GM03348 (cell line): ENCODE measurements at places on chromosomes 6 and 20.

DNA sequence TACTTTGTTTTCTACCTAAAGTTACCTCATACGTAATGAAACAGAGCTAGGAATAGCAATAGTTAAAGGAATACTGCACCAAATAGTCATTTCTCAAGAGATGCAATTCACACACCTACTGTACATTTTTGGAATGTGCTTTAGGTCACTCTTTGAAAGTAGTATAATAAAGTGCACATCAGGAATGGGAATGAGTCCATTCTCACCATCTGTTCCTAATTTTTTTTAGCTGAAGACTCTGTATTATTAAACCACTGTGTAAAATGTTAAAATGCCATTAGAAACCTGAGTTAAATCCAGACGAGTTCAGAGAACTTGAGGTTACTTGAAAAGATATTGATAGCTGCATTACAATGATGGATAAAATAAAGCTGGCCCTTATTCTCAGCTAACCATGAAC is 51.9 kb upstream of the EPHA7 start:
- no peak for DNase-seq

- no peak for DNase-seq
These were observed 3.7 kb downstream of the GDF5 start for GRCh38 chr20:35434085-35435005.

GRCh38 chr20:32079655-32080109 is 27.6 kb downstream of the HCK start:
- no peak for DNase-seq

DNA sequence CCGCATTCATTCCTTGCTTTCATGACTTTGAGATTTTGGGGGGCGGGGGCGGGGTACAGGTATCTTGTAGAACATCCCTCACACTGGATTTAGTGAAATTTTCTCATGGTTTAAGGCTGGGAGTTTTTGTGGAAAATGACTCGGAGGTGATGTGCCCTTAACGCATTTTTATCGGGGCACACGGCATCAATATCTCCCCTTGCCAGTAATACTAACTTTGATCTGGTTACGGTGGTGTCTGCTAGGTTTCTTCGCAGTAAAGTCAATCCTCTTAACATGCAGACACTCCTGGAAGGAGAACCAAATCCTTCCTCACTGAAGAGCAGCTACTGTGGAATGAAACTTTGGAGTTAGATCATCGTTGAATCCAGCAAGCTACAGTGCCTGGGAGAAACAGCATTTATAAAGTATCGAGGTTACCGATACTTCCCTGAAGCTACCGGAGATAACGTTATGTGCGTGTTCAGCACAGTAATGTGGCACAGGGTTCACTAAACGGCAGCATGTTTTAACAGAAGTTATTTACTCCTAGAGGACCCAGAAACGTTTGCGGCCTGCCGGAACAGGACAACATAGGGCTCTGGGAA is 1.2 kb upstream of the DYNLRB1 start:
- no peak for DNase-seq

- no peak for DNase-seq
These were observed 18.0 kb upstream of the PACSIN1 start for GRCh38 chr6:34447910-34448309.

- DNase-seq, result no peak
These were observed 155.3 kb upstream of the MAFB start for GRCh38 chr20:40844332-40844731.

- no peak for DNase-seq
These were observed 64.3 kb upstream of the BTBD3 start for GRCh38 chr20:11853359-11853758.

GRCh38 chr20:32234135-32234808 is 26.6 kb downstream of the POFUT1 start:
- DNase-seq, result no peak

- no peak for DNase-seq
These were observed 10.6 kb downstream of the FARS2 start for GRCh38 chr6:5271926-5272325.

GRCh38 chr6:53112871-53113270 is 35.8 kb downstream of the GCM1 start:
- DNase-seq, result no peak

DNA sequence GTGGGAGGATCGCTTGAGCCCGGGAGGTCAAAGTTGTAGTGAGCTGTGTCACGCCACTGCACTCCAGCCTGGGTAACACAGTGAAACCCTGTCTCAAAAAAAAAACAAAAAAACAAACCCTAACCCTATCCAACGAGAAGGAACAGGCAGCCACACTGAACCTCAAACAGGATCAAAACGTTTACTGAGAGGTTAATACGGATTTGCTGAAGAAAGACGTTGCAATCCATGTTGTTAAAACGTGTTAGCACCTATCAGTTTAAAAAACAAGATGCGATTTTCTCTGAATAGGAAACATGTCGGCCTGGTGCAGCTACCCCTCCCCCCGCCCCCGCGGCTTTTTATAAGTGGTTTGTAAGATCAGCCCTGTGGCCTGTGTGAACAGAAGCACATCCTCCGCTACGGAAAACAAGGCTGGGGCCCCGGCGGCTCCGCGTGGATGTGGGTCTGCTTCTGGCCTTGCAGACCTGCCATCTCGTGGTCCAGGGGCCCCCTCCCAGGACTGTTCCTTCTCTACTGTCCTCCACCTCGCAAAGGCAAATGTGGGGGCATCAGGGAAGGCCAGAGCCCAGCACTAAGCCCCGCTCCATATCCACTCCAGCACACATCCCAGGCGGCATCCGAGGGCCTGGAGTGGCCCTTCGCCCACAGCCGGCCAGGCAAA is 11.4 kb downstream of the SLC2A4RG start:
- DNase-seq, result no peak

DNA sequence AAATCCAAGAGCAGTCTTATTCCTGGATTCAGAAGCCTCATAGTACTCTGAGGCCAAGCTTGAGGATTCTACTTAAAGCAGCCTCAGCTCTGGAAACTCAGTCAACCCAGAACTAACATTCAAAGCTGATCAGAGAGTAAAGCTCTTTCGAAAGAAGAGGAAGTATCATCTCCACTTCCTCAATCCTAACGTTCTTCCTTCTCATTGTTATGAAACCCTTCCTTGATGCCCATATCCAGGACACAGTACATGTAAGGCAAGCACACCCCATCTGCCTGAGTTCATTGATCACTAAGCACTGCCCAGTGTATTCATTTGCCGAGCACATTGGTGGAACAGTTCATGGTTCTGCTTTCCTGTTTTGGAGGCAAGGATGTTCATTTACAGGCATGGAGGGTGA is at the start of gene IPCEF1:
IPCEF1 (minus strand) TSS at position 114 of the 400 bp plus-strand sequence. CDS start 90,856 bp downstream, outside the sequence.
- DNase-seq, result no peak

DNA sequence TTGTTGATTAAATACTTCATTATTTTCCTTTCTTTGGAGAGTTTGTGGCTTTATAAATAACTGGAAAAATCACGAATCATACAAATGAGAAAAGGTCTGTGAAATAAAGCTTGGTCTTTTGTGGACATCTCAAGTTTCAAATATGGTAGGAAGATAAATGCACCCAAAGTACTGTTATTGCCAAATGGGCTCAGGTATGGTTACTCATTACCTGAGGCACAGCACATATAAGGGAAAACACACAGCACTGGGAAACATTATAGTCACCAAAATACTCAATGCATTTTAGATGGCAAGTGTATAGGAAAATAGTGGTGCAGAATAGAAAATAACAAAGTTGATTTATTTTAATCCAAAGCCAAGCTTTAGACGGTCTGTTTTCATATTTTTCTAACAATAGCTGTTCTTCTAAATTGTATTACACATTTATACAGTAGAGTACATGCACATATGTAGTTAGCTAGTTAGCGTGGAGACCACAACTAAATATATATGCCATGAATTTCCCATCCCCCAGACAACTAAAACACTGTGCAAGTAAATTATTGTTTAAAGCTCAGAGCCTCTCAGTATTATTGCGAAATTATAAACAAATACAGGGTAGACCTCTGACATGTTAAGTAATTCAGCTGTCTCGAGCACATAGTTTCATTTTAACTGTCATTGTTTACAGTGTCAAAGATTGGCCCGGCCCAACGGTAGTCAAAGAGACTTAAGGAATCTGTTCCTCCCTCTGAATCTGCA is 336.0 kb downstream of the SYNE1 start:
- no peak for DNase-seq

- DNase-seq, result peak; percentile 68
These were observed 37.6 kb downstream of the SLC2A10 start for GRCh38 chr20:46746956-46747526.

DNA sequence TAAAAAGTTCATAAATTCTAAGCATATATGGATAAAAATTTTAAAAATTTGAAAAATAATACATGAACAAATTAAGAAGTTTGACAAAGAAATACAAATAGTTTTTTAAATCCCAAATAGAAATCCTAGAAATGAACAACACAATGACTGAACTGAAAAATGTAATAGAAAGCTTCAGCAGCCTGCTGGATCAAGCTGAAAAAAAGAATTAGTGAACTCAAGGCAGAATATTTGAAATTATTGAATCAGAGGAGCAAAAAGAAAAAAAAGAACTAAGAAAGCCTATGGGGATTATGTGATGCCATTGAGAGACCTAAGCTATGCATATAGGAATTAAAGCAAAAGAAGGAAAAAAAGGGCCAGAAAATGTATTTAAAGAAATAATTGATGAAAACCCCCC is 39.9 kb upstream of the TFB1M start:
- no peak for DNase-seq

DNA sequence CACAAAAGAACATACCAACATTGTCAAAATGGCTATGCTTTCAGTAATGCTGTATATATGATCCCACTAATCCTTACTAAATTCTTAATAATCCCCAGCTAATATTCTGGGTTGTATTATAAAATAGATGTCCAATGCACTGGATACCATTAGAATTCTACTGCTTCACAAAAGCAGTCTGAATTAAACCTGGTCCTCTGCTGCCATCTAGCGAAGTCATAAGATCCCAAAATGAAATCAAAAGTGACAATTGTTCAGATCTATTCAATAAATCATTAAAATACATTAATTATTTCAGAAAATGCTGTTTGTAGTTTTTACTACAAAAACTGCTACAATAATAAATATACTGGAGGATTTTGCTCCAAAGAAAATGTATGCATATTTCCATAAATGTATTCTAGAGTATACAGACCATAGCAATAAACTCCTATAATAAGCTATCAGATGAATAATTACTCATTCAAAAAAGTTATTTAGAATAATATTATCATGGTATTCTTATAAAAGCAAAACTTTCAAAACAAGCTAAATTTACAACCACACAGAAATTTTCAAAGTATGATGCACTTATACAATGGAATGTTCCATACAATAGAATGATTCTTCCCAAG is 92.6 kb downstream of the RNGTT start:
- peak; percentile 45 for DNase-seq

DNA sequence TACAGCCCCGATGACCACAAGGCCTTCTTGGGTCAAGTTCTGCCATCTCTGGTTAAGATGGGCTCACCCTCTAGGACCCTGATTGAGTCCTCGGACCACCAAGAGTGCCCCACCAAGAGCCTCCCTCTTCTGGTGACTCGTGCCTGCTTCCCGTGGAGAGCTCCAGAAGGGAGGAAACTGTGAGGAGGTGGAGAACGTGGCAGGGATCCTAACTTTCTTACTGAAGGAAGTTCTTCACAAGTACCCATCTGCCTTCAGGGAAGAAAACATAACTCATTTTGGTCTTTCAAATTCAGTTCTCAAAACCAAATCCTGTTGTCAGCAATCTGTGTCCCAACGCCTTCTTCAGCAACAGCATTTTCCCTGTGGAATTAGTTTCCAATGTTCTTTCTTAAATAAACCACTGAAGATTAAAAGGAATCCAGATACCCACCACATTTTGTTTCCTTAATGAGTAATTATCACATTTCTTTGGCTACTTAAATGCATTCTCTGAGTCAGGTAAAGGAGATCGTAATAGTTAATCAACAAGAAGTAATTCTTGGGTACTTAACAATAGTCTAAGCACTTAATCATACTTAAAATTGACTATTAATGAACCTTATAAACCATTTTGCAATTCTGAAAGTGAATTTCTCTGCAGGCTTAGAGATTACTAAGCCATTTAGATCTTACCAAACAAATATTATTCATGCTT is 185.8 kb upstream of the SGK1 start:
- peak; percentile 16 for DNase-seq

GRCh38 chr20:12916699-12917098 is 92.1 kb upstream of the SPTLC3 start:
- no peak for DNase-seq

DNA sequence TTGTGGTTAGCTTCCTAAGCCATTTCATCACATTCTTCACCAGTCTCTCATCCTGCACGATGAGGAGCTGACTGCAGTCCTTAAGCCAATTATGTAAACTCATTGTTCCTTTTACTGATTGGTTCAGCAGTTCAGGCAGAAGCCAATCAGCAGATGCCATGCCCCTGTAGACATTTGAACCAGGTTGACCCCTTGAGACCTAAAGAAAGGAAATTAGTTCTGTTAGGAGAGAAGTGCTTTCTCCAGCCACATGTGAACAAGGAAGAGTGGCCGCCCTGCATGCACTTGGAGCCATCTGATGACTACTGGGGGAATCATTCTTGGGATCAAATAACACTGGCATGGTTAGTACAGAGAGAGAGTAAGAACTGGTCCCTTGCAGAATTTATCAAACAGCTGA is 535.2 kb upstream of the ID4 start:
- peak; percentile 44 for DNase-seq
